ENCODE measurements at places on chromosomes 12 and 14. TPM values are rescaled to one million over a fixed set of nuclear protein-coding genes. Genes with fewer than 3 reads are reported as not detected.
A peak's percentile ranks its signal among the peaks of the same experiment; 100 is the strongest.

The ADGRD1 gene
- 36.3 TPM for total RNA-seq

The TAS2R46 gene
- total RNA-seq = 1.5 TPM

The DPPA3 gene
- not detected for total RNA-seq

GRCh38 chr14:94392510-94392935 lies 4.1 kb upstream of the SERPINA1 start:
- peak; percentile 29 for DNase-seq

DNA sequence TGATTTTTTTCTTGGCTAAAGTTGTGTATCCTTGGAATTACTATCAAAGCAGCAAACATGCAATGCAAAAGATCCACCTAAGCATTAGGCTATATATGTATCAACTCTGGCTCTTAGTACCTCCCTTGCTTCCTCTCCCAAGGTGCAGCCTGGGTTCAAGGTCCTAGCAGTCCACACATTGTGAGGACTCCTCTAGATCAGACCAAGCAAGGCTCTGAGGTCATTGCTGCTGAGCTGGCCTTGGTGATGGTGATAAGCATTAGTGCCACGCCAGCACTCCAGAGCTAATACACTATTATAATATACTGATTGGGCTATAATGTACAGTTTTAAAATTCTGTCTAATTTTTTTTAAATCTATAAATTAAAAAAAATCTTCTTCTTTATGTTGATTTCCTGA lies 196.9 kb upstream of the BTG1 start:
- DNase-seq = no peak

DNA sequence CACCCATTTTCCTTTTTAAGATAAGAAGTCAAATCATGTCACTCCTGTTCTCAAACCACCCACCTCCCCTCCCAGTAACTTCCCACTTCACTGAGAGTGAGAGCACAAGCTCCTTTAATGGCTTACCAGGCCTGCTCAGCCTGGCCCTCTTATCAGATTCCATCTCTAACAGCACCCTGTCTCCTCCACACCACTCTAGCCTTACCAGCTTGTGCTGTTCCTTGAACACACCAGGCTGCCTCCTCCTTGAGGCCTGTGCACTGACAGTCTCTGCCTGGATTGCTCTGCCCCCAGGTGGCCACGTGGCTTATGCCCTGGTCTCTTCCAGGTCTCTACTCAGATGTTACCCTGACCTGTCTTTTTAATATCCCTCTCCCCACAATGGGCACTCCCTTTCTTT lies 40.1 kb upstream of the EVL start:
- no peak for DNase-seq

DNA sequence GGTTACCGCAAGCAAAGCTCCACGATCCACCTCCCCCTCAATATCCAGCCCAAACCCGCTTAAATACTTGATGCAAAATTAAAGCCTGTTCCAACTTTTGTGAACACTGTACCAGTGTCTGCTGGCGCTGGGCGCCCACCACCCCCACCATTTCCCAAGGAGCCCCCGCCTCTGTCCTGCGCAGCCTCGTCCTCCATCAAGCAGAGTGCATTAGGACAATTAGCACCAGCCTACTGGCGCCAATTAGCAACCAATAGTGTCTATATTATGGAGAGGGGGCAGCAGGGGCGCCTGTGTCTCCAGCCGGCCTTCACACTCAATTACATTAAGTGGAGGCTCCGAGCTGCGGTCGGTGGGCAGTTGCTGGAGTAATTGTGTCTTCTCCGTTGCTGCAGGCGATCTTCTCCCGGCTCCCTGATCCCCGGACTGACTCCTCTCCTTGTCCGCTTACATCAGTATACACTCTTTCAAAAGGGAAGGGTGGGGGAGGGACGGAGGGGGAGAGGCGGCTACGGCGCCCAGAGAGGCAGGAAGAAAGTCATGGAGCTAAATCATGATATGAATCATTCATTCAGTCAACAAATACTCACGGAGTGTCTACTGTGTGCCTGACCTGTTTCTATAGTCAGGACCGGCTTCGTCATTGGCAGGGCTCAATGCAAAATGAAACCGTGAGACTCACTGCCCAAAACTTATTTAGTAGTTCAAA lies 707.3 kb downstream of the MED13L start:
- DNase-seq = no peak

- no peak for DNase-seq
Measured at GRCh38 chr14:61712137-61712536, 16.8 kb downstream of the HIF1A start.

DNA sequence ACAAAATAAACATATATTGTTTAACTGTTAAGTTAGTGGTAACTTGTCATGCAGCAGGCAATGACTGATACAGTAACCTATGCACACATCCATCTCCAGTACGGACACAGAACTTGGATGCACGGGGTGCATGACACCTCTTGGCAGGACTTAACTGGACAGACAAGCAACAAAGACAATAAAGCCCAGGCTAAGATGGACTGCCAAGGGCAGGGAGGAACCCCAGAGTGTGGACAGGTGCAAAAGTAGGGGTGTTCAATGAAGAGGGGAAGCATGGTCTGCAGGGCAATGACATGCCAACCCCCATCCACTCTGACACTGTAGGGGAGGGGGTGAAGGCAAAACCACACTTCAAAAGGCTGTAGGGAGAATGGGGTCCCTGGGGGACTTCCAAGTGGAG lies 11.7 kb downstream of the SSH1 start:
- no peak for DNase-seq

Data from heart left ventricle (tissue), 16 donors.